ENCODE measurements at places on chromosomes 2 and 18.

DNA sequence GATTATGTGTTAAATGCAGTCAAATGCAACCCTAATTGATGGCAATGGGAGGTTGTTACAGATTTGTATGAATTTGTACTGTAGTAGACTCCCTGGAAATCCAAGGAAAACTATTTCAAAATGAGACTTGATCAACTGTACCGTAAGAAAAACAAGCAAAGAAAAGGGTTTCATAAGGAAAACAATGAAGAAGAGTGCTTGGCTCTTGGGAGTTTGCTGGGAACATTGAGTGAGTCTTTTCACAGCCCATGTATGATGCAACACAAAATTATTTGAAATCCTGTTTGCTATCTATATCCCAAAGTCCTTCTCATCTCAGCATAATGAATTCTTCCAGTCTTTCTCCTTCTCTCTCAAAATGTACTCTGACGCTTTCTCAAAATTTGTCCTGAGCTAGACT lies 67.0 kb upstream of the OSR1 start:
- no peak for DNase-seq

- no peak for DNase-seq
These were observed 18.1 kb downstream of the TEX51 start for GRCh38 chr2:126916744-126917143.

GRCh38 chr2:9473985-9474360 lies 378 bp upstream of the IAH1 start:
- peak; percentile 44 for DNase-seq

DNA sequence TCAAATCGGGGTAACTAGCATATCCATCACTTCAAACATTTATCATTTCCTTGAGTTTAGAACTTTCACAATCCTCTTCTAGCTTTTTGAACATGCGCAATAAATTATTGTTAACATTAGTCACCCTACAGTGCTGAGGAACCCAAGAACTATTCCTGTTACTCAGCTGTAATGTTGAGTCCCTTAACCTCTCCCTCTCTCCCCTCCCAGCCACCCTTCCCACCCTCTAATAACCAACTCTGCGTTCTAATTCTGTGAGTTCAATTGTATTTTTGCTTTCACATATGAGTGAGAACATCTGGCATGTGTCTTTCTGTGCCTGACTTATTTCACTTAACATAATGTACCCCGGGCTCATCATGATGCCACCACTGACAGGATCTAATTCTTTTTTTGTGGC lies 78.6 kb upstream of the RANBP2 start:
- DNase-seq, result no peak

DNA sequence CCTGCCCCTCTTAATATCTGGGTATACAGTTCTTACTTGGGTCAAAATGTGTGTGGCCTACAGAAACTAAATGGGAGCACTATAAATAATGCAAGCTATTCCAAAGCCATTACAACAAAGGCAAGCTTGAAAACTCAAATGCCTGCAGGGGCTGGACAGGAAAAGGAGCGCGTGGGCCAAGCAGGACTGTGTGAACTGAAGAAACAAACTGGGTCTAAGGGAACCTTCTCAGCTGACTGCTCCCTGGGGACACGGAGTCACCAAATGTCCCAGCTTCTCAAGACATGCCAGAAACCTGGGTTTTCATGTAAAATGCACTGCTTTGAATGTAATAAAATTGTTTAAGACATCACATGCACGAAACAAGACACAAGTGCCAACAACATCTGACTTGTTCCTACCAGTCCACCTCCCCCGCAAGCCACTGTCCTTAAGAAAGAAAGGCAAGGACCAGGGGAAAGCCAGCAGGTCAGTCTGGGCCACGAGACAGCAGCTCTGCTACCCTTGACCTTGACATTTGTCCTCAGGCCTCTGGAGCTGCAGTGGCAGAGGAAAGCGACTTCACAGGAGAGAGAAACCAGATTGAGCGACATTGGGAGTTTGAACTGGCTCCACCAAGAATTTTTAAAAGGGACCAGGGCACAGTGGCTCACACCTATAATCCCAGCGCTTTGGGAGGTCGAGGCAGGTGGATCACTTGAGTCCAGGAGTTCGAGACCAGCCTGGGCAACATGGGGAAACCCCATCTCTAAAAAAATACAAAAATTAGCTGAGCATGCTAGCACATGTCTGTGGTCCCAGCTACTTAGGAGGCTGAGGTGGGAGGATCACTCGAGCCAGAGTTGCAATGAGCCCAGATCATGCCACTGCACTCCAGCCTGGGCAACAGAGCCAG lies 89.7 kb upstream of the SH3BP4 start:
- no peak for DNase-seq

DNA sequence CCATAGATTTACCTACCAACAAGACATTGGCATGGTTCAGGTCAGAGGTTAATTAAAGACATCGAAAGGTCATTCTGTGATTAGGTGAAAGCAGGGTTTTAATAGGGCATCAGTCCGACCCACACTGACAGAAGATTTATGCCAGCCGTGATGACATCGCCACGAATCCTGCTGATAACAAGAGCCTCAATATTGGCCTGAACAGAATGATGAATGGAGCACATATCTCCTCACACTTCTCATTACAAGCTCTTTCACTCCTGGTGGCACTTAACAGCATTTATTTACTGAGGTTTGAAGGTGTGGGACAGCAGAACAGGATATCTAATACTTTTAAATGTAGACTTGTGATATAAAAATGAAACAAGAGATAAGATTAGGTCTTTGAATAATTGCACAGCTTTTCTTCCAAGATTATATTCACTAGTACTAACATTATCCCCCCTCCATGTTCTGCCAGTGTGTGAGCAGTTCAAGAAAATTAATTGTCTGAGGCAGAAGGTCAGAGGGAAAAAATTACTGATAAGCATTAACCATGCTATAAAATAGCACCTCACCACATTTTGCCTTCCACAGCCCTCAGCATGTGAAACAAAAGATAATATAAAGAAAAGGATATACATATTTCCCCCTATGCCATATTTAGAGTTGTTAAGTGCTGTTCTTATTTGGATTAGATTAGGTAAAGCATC lies 23.1 kb upstream of the INSIG2 start:
- no peak for DNase-seq

- DNase-seq, result peak; percentile 57
These were observed 31.1 kb downstream of the HDAC4 start for GRCh38 chr2:239369631-239370161.

GRCh38 chr2:142199073-142199472 lies 68.3 kb upstream of the LRP1B start:
- DNase-seq, result no peak

DNA sequence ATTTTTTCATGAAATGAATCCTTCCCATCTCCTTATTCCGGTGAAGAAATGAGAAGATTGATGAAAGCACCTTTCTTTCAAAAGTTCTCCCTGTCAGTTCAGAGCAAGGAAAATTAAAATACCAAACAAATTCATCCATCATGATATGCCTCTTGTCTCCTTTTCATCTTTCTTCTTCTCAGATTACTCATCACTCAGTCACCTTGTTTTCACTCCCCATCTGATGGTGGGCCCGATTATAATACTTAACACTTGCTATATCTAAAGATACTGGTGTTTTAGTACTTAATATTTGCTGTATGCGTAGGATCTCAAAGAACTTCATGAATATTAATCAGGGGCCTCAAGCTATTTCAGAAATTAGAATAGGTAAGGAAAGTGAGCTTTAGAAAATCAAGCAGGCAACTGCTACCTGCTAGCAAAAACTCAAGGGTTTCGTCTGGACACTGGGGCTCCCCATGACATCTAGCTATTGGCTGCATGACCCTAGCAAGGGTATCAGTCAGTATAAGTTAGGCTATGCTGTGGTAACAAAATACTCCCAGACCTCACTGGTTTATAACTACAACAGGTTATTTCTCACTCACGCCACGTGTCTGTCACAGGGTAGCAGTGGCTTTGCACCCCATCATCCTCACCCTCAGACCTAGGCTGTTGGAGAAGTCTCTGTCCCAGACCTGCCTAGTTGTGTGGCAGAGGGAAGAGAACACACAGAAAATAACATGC lies 39.0 kb upstream of the RNF152 start:
- DNase-seq, result no peak

GRCh38 chr2:196607073-196607472 lies 32.4 kb upstream of the CCDC150 start:
- no peak for DNase-seq

GRCh38 chr18:25587545-25587944 lies 235.6 kb upstream of the ZNF521 start:
- no peak for DNase-seq

- no peak for DNase-seq
These were observed 63.5 kb upstream of the NFE2L2 start for GRCh38 chr2:177328056-177328455.

DNA sequence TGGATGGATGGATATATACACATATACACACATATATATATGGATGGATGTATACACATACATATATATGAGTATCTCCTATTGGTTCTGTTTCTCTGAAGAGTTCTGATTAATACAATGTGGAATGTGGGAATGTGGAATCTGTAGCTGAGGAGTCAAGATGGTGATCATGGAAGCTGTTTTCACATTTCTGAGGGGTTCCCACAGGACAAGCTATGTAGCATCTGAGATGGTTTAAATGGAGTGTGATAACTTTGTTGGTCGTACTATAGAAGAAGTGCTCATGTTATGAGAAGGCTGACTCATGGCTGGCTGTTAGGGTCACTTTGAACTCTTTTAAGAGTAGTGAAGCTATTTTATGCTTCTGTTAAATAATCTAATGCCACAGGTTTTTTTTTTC lies 279.7 kb downstream of the MEIS1 start:
- DNase-seq, result no peak

DNA sequence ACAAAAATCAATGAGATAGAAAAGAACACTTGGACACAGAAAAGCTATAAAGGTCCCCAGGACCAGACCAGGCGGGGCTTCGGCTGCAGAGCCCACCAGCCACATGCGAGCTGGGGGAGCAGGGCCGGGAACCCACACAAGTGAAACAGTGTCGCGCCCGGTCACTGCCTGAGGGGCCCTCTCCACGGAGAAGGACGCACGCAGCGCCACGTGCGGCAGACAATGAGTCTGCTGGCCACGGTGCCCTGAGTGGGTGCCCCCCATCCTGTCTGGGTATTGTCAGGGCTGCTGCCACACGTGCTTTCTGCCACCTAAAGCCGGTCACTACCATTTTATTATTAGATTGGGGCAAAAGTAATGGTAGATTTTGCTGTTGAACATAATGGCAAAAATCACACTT lies 207.9 kb upstream of the HDAC4 start:
- no peak for DNase-seq
